ENCODE measurements at places on chromosomes 7 and 10.

DNA sequence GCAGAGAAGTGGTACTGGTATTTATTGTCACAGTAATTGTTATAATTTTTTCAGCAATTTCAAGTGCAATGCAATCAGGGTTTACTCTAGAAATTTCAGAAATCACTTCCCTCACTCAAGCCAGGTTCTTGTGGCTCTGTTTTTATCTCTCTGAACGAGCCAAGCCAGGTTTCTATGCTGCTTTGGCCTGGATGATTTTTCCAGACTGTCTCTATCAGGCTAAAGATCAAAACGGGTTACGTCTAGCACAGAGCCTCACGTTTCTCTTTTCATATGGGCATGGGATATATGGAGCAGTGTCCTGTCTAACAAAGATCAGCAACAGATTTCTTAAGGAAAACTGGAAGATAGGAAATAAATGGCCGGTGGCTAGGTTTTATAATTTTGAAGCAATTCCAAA, 1105.3 kb downstream of the NRG3 start:
- DNase-seq, result no peak

DNA sequence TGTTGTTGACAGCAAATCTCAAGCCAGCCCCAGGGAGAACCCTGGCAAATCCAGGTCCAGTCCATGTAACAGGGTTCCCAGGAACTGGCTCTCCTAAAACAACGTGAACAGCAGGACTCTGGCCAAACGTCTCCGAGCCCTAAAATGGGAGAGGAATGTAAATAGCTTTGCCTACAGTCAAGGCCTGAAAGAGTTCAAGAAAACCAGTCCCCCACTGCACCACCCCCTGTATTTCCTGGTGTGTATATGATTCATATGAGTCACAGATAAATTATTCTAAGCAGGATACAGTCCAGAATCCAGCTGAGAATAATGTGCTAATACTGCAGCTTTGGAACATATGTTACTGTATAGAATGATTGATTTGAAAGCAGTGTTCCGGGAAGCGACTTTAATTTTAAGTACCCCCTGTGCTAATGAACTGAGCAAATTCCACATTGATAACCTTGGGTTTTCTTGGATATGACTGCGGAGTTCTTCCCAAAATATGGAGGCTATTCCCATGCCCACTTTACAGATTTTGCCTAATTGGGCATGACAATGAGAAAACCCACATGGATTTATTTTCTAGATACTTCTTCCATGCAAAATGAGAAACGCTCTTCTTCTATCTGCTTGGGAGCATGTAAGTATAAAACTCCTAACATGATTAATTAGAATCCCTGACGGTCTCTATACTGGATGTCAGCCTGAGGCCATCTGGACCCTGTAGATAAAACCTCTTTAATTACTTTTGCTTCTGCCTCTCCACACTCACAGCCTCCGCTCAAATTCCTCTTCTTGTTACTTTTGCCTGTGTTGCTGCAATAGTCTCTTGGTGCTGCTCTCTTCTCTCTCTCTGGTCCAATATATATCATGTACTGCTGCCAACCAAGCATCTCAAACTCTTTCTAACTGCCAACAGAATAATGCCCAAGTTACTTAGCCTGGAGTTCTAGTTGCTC, 50.2 kb downstream of the LAMB4 start:
- no peak for DNase-seq

GRCh38 chr7:99363286-99363685, 11.2 kb upstream of the ARPC1B start:
- DNase-seq, result no peak

GRCh38 chr10:116836083-116836482, 13.2 kb upstream of the ENO4 start:
- DNase-seq, result no peak

- no peak for DNase-seq
These were observed 83.0 kb upstream of the FAM180A start for GRCh38 chr7:135831455-135832195.

DNA sequence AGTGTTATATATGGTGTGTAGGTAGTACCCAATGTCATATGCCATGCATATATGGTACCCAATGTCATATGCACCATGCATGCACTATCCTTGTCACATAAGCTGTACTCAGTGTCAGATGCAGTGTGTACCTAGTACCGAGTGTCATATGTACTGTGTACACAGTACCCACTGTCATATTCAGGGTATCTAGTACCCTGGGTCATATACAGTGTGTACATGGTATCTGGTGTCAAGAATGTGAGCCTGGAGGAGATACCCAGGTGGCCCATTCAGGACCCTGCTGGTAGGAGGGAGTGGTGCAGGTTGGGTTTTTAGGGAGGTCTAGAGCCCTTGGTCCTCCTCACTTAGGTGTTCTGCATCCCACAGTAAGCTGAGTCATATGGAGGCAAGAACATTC, 1.8 kb downstream of the ZMYND11 start:
- DNase-seq, result no peak

DNA sequence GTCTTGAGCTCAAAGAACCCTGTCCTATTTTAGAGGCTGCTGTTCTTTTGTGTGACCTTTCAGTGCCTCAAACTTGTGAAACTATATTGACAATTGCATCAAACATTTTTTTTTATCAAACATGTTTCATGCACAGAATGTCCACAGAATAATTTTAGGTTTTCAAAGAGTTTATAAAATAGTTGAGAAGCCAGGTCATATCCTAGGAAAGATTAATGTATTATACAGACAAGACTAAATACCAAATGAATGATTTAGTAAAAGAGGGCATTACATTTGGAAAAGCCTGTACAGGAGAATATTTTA, 67.0 kb downstream of the CDK6 start:
- DNase-seq, result no peak

- no peak for DNase-seq
These were observed 44.3 kb downstream of the DNAJB9 start for GRCh38 chr7:108613949-108614381.

DNA sequence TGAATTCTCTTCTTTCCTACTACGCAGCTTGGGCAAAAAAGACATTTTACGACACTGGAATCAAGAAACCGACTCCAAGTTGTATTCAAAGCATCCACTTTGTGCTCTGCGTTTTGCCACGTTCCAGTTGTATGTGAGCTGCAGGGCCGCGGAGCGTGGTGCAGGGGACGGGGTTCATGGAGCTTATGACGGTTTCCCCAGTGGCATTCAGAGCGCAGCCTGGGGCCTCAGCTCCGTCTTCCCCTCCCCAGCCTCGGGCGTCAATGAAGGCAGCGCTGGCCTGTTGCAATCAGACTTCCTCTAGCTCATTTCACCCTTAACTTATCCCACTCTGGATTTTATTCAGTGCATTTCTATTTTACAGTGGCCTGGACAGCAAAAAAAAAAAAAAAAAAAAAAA, 403.4 kb upstream of the KLF6 start:
- DNase-seq, result no peak

DNA sequence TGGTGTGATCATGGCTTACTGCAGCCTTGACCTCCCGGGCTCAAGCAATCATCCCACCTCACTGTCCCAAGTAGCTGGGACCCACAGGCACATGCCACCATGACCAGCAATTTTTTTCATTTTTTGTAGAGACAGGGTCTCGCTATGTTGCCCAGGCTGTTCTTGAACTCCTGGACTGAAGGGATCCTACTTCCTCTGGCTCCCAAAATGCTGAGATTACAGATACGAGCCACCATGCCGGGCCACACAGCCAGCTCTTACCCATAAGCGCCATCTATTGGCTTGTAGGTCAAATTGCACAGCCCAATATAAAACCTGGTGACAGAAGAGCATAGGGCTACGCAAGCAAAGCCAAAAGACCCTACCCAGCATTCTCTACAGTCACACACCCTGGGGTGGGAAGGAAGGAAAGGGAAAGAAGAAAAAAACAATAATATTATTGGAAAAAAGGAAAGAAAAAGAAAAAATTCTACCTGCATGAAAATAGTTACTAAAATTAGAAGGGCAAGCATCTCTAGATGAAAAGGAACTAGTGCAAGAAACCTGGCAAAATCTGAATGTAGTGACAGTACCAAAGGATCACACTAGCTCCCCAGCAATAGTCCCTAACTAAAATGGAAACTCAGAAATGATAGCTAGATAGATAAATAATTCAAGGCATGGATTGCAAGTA, 29.4 kb upstream of the AMPH start:
- DNase-seq, result no peak

DNA sequence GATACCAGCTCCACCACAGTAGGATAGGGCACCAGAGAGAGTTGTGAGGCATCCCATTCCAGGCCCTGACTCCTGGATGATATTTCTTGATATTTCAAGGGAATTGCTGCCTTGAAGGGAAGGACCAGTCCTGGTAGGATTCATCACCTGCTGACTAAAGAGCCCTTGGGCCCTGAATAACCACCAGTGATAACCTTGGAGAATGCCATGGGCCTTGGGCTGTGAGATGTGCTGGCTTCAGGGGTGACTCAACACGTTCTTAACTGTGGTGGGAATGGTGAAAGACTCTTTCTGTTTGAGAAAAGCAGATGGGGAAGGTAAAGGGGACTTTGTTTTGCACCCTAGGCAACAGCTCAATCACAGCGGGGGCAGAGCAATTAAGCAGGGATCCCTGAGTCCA, 21.4 kb upstream of the ASZ1 start:
- DNase-seq, result no peak

DNA sequence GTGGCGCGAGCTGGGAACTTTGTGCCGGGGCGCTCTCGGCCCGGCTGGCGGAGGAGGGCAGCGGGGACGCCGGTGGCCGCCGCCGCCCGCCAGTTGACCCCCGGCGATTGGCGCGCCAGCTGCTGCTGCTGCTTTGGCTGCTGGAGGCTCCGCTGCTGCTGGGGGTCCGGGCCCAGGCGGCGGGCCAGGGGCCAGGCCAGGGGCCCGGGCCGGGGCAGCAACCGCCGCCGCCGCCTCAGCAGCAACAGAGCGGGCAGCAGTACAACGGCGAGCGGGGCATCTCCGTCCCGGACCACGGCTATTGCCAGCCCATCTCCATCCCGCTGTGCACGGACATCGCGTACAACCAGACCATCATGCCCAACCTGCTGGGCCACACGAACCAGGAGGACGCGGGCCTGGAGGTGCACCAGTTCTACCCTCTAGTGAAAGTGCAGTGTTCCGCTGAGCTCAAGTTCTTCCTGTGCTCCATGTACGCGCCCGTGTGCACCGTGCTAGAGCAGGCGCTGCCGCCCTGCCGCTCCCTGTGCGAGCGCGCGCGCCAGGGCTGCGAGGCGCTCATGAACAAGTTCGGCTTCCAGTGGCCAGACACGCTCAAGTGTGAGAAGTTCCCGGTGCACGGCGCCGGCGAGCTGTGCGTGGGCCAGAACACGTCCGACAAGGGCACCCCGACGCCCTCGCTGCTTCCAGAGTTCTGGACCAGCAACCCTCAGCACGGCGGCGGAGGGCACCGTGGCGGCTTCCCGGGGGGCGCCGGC, 870 bp downstream of the FZD1 start:
- DNase-seq, result no peak

GRCh38 chr10:17453373-17454091, 863 bp downstream of the ST8SIA6 start:
- no peak for DNase-seq

GRCh38 chr7:151409667-151410404, at the start of gene WDR86:
WDR86 (minus strand) TSS chr7:151410038; CDS start chr7:151409589, 449 bp downstream.
- DNase-seq, result no peak

DNA sequence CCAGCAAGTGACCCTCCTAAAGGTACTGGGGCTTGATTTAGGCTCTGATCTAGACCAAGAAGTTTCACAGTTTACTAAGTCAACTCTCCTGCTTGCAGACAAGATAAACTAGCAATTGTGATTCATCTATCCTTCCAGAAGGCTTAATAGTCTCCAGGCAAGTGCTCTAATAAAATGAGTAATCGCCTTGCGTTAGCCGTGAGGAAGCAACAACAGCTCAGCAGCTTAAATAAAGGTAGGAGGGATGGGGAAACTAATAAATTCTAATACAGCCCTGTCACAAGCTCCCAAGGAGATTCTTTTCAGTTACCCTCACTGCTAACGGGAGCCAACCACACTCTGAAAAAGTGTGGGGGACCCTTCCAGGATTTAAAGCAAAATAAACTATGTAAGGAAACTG, 48.4 kb downstream of the FRMD4A start:
- no peak for DNase-seq

DNA sequence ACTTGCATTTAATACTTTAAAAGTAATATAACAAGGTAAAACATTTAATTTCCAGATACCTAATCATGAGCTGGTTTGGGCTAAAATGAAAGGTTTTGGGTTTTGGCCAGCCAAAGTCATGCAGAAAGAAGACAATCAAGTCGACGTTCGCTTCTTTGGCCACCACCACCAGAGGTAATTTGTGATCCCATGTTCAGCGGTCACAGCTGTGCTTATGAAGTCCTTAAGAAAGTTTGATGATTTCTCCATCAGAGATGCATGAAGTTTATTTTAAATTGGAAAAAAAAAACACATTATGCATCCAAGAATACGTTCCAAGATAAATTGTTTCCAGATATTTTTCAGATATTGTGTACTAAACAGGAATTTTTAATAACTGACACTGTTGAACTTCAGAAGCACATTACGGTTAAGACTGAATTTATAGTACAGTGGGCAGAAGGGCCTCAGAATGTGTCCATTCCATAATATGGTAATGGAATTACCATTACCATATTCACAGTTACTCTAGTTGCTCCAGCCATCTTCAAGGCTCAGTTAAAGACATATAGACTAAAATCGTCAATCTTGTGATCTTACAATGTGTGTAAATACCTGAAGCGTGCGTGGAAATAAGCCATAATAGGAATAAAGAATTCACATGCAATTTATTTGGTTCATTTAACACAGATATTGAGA, 106.8 kb downstream of the ZMYND11 start:
- no peak for DNase-seq

- DNase-seq, result no peak
These were observed 267.7 kb downstream of the MAD1L1 start for GRCh38 chr7:1964913-1965578.

- no peak for DNase-seq
These were observed 72.2 kb downstream of the DAGLB start for GRCh38 chr7:6375348-6376101.

GRCh38 chr7:73941836-73942551, 81.0 kb downstream of the TMEM270 start:
- no peak for DNase-seq
